ENCODE measurements at places on chromosomes 6 and 20.
A peak's percentile ranks its signal among the peaks of the same experiment; 100 is the strongest.

- no peak for DNase-seq
Measured at GRCh38 chr6:79077715-79078074, 359 bp downstream of the PHIP start.

DNA sequence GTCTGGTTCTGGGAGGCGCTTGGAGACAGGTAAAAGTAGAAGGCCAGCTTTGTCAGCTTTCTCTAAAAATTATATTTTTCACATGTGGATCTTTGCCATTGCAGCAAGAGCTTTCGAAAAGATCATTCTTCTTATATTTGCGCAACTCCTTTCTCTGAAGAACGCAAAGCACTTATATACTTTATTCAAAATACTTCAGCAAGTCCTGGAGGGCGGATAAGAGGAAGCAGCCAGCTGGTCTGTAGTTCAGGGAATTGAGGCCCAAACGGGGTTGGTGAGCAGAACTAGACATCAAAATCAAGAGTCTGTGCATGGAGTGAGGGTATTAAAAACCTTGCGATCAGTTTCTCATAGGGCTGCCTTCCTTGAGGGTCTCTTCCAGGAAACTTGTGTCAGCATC lies 182.3 kb downstream of the DTNBP1 start:
- DNase-seq, result no peak

- no peak for DNase-seq
Measured at GRCh38 chr6:138811866-138812265, 16.0 kb downstream of the ECT2L start.

GRCh38 chr20:32792316-32792715 lies 27.4 kb upstream of the MAPRE1 start:
- peak; percentile 44 for DNase-seq

GRCh38 chr6:128363020-128363813 lies 157.2 kb downstream of the PTPRK start:
- no peak for DNase-seq

DNA sequence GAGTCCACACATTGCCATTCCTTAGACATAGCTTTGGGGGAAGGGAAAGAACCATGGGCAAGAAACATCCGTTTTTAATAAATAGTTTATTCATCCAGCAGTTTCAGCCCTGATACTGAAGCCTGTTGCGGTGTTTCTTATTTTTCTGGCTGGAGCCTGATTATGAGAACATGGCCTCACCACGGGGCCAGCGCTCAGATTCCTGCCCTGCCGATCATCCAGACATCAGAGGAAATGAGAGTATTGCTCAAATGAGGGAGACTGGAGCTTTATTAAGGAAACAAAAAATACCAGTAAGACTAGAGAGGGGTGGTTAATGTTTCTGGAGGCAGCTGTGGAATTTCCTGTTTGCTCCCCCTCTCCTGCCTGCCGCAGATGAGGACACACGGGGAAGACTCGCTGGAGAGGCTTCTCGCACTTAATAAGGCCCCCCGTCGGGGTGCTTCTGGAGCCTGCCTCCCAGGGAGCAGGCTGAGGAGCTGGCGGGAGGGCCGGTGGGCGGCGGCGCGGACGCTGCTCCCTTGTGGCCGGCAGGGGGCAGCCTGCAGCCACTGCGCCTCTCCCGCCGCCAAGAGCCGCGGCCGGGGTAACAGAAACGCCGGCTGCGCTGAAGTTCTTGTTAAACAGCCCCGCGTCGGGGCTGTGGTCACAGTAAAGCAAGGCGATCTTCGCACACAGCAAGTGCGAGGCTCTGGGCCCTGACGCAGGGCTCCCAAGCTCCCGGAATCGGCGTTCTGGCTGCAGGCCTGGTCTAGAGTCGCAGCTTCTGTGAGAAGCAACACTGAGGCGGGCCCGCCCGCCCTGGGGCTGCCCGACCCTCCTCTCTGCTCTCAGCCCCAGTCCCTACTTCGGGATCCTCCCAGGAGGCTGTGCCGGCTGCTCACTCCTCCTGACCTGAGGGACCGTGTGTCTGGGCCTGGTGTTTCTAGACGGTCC lies 17.5 kb downstream of the LEMD2 start:
- peak; percentile 79 for DNase-seq

GRCh38 chr6:143478479-143479062 lies 28.0 kb downstream of the PEX3 start:
- no peak for DNase-seq

DNA sequence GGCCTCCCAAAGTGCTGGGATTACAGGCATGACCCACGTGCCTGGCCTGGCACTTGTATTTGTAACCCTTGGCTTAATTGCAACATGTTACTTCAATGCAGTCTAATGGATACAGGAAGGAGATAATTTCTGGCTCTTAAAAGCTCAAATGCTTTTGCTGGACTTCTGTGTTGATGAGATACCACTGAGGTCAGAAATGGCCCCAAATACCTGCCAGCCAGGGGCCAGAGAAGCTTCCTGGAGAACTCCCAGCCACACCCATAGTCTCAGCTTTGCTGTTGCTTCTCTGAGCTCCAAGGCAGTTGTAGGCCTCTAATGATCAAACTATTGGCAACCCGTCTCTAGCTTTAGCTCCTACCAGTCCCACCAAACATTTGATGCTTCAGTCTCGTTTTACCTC lies 14.2 kb upstream of the ZNFX1 start:
- DNase-seq, result no peak

GRCh38 chr6:52391599-52391998 lies 28.5 kb upstream of the EFHC1 start:
- DNase-seq, result no peak

GRCh38 chr6:56278171-56278591 lies 30.8 kb upstream of the COL21A1 start:
- DNase-seq, result no peak

- DNase-seq, result no peak
Measured at GRCh38 chr20:61608275-61609085, 356.4 kb downstream of the CDH4 start.

DNA sequence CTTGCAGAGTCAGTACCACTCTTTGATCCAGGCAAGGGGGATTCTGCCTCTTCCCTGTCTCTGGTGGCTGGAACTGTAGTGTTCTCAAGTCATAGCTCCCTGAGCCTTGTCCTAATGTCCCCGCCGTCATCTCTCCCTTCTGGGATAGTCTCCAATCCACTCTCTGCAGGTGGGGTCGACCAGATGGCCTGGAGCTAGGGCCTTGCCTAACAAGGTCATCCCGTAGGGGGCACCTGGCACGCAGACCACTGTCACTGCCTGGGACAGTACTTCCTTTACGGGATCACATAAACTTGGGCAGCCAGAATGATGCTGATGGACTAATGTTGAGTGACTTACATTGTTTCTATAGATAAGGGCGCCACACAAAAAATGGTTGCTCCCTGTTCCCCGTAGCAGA lies 118.9 kb upstream of the SLC22A23 start:
- DNase-seq, result no peak

GRCh38 chr6:63352544-63353285 lies 32.9 kb upstream of the LGSN start:
- no peak for DNase-seq

DNA sequence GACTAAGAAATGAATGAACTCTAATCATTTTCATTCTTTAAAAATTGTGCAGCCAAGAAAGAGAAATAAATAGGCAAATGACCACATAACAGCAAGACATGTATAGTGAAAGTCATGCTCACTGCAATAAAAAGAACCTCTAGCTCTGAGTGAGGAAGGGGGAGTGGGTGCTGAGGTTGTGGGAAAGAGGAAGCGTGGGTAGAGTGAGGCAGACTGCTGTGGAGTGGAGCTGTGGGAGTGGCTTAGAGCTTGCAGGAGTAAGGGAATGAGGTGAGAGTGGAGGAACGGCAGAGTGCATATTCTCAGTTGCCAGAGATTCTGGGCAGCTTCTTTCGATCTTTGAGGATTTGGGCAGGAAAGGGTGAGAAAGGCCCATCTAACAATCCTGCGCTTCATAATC lies 10.4 kb downstream of the DEFB129 start:
- peak; percentile 52 for DNase-seq

- DNase-seq, result no peak
Measured at GRCh38 chr6:154520280-154520679, 9.8 kb upstream of the CNKSR3 start.

- no peak for DNase-seq
Measured at GRCh38 chr6:112563368-112563767, 216.2 kb downstream of the RFPL4B start.

GRCh38 chr20:8414586-8415274 lies 282.7 kb downstream of the PLCB1 start:
- DNase-seq, result no peak

DNA sequence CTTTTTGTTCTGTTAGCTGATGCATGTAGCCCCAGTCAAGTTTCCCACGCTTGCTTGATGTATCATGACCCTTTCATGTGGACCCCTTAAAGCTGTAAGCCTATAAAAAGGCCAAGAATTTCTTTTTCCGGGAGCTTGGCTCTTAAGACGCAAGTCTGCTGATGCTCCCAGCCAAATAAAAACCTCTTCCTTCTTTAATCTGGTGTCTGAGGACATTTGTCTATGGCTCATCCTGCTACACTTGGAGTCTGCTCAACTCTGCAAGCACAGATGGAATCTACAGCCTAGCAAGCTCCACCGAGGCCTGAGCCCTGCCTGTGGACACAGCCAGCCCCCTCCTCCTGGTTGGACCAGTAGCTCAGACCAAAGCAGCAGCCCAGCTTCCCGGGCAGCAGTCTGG lies 3.4 kb downstream of the CST2 start:
- DNase-seq, result no peak

DNA sequence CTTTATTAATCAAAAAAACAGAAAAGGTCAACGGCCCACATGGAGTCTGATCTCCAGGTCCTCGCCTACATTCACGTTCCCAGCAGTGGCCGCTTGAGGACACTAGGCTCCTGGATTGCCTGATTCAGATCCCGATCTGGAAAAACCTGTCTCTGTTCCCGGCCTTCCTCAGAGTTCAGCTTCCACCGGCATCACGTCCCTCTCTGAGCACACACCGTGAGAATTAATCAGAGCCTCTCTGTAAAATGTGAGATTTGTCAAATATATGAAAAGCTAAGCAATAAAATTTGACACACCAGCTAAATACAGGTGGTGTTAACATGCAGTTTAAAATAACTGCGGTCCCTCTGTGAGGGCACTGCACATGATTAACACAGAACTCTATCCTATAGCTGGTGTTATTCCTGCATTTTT lies 122.8 kb upstream of the COL21A1 start:
- no peak for DNase-seq

GRCh38 chr20:52534616-52535015 lies 343.0 kb upstream of the ZFP64 start:
- no peak for DNase-seq

GRCh38 chr6:87870556-87870955 lies 168.5 kb upstream of the AKIRIN2 start:
- DNase-seq, result no peak

GRCh38 chr20:137668-138490 lies 4.5 kb upstream of the DEFB126 start:
- peak; percentile 37 for DNase-seq

GRCh38 chr20:48858075-48858790 lies 30.4 kb upstream of the PREX1 start:
- DNase-seq, result no peak

DNA sequence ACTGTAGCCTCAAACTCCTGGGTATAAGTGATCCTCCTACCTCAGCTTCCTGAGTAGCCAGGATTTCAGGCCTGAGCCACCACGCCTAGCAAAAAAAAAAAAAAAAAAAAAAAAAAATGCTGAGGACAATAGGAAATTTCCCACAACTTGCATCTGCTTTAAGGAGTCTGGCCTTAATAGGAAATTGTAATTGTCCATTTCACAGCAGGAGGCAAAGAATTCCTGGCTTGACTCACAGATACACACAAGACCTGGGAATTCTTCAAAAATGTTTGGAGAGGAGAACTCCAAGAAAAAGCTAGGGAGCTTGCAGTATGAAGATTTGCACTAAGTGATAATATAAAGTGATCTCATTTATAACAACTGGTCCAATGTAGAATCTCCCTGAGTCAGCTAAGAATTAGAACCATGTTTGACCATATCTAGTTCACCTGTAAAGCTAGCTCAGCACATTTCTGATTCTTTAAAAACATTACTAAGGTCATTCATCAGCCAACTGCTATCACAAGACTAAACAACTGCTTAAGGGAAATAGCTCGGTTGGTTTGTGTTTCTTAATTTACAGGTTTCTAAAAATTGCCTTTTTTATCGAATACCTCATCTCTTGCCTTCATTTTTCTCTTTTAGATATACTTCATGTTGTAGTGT lies 80.2 kb upstream of the SLC2A12 start:
- no peak for DNase-seq

DNA sequence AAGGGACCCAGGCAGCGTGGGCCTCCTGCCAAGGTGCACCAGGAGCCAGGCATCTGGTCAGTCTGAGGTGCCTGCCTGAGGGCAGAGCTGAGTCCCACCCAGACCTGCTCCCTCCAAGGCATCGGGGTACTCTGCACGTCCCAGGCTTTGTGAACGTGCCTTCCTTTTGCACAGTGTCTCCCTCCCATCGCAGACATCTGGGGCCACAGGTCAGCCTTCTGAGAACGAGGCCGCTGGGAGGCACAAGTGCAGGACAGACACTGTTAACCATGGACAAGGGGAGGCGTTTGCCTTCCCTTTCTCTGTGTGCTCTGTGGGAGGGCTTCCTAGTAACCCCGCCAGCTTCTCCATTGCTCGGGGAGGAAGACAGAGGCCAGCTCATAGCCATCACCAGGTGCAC lies 47.6 kb downstream of the TFAP2C start:
- DNase-seq, result no peak

All from activated T-cell treated with anti-CD3 and anti-CD28 coated beads, Interleukin-2, amount 50 U/mL, for 48 hours (primary cell).